ENCODE measurements at places on chromosomes 7 and 10.

- no peak for DNase-seq
These were observed 43.8 kb upstream of the TAS2R16 start for GRCh38 chr7:123039269-123039668.

DNA sequence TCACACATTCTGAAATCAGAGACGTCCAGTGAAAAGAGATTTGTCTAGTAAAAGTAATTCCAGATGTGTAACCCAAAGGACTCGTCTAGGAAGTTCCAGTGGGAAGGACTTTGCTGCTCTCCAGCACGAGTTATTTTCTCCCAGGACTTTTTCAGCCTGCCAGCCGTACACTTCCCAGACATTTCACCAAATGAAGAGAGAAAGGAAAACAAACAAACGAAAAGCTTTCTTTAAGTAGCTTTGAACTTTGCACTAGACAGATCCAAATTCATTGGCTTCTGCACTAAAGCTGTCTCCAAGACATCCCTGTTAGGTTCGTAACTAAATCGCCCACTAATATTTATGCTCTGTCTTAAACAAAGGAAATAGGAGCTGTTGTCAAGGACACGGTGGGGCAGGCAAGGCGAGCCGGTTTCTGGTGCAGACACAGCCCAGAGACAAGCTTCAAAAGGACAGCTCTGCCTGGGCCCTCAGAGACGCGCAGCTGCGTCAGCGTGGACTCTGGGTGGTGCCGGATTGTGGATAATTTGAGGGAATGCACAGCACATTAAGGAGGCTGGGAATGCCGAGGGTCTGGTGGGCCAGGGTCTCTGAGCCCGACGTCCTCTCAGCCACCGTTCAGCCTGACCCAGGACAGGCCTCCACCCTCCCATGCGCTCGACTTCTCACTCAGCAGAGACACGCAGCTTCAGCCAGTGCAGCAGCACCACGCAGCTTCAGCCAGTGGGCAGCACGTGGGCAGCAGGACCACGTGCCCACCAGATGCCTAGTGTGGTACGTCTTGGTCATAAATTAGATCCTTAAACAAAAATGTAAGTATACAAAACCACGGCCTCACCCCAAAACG lies 64.1 kb upstream of the INSIG1 start:
- no peak for DNase-seq

DNA sequence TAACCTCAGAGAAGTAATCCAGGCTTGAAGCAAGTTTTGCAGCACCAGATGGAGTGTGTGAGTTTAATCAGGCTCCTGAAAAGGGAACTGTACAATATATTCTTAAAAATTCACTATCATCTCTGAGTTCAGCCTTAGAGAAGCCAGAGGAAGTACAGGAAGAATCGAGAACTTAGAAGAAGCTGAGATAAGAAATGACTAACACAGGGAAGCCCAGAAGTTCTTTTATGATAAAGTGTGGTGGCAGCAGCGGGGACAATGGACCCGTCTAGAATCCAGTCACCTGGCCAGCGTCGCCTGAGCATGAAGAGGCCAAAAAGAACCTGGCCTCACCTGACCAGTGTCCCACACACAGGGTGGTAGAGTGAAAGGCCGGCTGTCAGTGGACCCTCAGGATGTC lies 161.0 kb downstream of the USP6NL start:
- no peak for DNase-seq

GRCh38 chr7:114209968-114210367 lies 204.6 kb upstream of the FOXP2 start:
- DNase-seq: no peak

GRCh38 chr7:2488681-2489080 lies 12.5 kb upstream of the GRIFIN start:
- DNase-seq: no peak

GRCh38 chr10:61299156-61299555 lies 154.0 kb downstream of the TMEM26 start:
- no peak for DNase-seq

DNA sequence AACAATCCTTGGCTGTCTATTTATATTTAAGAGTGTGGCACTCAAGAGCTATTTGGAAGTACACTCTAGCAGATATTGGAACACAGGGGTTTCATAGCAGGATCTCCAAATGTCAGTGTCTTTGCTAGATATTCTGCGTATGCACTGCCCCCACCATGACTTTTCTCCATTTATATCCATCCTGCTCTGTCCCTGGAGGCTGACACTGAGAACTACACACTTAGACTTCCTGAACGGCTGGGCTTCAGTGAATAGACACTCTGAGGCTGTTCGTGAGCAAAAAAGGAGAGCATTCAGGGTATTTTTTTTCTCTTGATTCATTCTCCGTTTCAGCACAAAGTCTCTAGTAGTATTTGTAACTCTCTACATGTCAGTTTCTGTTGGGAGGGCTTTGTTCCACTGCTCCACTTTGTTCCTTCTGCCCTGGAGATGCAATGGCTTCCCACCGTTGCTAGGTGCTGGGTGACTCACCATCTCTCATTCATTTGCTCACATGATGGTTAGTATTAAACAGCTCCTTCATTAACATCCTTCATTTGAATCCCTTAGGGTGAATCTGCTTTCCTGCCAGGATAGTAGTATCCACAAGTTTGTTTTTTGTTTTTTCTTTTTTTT lies 155.9 kb upstream of the SLC13A1 start:
- DNase-seq: no peak

- no peak for DNase-seq
These were observed 67.5 kb upstream of the INSIG1 start for GRCh38 chr7:155230169-155230593.

DNA sequence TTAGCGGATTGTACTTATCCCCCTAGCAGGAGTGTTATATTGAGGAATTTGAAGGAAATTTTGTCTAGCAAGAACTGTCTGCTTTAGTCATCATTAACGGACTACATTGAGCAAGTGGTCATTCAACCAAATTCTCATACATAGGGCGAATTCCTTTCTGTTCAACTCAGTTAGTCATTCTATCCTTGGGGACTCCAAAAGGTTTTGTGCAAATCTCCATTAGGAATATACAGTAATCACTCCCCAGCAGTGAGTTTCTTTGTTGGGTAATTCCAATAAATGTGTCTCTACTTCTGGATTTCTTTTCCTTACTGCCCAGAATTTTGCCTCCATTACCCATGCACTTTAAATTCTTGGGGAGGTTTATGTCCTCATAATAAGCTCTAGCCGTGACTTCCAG lies 51.1 kb downstream of the EPDR1 start:
- DNase-seq: no peak

GRCh38 chr7:133026210-133026859 lies 55.6 kb downstream of the CHCHD3 start:
- no peak for DNase-seq

DNA sequence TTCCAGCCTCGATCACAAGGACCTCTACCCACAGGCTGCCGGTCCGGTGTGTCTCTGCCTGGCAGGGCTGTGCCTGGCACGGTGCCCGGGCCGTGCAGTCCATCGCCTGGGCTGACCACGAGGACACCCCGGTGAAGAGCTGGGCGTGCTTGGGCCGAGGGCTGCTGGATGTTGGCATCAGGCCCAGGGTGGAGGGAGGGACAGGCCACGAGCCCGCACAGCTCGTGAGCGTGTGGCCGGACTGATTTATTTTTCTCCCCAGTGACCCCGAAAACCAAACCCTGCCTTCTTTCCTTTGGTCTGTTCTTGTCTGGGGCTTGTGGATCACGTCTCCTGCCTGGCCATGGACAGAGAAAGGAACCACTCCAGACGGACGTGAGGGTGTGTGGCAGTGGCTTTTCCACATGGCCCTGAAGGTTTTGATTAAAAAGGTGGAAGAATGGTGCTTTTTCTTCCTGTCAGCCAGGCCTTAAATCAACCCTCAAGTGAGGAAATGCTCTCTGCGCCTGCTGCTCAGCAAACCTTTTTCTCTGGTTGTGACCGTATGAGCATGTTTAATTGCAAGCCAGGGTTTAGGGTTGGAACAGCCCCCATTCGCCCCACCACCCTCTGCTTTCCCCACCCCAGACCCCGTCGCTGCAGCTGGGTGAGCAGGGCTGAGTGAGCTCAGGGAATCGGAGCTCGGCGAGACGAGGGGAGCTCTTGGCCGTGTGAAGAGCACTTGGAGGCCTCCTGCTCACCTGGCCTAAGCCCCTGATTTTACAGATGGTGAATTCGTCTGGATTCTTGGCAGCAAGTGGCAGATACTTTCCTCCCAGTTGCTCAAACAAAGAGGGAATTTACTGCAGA lies 130.1 kb downstream of the RGS10 start:
- DNase-seq: no peak

DNA sequence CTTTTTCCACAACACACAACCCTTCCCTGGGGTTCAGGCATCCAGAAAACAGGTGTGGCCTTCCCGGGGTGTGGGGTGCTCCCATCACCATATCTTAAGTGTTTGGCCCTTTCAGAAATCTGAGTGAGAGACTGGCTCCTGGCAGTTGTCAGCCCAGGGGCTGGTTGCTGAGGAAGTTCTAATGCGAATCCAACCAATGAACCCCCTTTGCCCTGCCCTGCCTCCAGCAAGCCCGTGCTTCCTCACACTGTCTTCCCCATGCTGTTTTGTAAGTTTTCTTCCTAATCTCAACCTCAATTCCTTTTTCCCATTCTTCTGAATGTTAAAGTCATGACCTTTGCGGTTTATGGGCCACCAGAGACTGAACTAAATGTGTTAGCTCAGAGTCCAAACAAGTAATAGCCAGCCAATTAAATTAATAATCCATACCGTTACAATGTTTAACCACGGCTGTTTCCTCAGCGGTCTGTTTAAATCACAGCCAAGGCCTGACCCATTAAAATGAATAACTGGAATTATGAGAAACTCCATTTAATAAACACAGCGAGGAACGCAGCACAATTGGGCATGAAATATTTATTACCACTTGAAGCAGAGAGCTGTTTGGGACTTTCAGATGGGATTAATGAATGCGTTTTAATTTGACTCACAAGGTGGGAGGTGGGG lies 90.9 kb upstream of the TCF7L2 start:
- DNase-seq: no peak

- no peak for DNase-seq
These were observed 213.6 kb downstream of the DOCK4 start for GRCh38 chr7:111992601-111993000.

GRCh38 chr7:131859147-131859821 lies 302.9 kb upstream of the PODXL start:
- peak; percentile 5 for DNase-seq

DNA sequence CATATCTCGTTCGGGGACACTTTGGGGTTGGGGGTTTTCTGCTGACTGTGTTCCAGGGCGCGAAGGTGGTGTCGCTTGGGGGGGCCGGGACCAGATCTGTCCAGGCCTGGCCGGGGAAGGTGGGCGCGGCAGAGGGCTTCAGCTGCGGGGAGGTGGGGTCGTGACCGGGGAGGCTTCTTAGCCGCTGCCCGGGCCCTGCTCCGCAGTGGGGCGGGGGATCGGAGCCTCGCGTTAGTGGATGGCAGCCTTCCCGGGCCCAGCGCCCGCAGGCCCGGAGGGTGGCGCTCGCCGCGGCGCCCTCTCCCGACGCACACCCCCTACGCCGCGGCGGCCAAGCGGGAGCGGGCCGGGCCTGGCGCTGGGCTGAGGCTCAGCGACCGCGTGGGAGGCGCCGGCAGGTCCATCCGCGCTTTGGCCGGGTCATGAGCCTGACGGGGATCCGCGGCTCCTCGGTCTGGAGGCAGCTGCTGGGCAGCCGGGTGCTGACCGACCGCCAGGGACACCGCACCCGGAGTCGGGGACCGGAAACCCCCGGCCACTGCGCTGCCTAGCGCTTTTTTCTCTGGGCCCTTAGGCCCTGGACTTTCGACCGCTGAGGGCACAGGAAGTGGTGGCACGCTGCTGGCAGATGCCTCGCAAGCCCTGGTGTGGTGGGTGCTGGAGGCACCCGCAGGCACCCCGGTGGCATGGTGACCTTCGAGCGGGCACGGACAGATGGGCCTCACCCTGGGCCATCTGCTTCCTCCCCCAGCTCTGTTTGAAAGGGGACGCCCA lies 1.2 kb downstream of the AGAP3 start:
- peak; percentile 74 for DNase-seq

DNA sequence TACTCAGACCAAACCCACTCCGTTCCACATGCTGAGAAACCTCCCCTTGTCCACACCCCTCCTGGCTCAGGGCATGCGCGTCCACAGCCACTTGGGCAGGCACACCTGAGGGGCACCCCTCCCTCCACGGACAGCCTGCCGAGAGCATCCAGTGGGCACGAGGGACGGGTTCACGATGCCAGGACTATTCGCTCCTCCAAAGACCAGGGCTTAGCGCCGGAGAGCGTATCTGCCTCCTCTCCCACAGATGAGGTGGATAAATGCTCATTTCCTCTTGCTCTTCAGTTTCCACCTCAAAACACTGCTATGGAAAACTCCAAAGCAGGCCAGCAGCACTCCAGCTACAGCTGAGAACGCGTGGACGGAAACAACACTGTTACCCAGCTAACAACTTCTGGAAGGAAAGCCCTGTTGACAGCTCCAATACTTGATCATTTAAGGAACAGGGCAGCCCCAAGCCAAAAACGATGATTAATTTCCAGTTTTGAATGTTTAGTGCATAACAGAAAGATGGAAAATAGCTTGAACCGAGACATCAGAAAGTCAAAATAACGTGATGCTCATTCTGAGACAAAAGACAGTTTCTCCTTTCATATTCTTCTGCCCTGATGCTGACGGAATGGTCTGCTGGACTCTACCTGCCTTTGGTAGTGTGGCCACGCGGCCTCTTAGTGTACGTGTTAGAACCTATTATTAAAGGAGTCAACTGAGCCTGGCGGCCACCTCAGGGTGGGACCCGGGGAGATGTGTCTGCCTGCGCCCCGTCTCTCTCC lies 204.7 kb downstream of the DNAJB6 start:
- DNase-seq: no peak

GRCh38 chr7:101210143-101210542 lies 7.2 kb downstream of the PLOD3 start:
- DNase-seq: no peak

GRCh38 chr7:70131817-70132216 lies 533.5 kb downstream of the AUTS2 start:
- no peak for DNase-seq

DNA sequence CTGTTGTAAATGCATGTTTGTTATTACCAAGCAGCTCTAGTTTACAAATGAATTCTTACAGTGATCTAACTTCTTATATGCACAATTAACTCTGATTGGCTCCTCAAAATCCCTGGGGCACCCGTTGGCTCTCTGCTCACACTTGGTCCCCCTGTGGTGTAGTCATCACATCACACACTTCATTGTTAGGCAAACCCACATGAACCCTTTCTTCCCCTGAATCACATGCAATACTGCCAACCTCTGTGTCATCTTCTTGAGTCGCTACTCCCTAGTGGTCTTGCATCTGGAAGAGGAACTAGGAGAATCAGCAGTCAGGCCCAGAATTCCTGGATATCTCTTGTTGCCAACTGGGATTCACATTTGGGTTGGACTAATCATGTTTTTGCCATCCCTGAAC lies 73.1 kb downstream of the CD36 start:
- no peak for DNase-seq

GRCh38 chr7:12851142-12851541 lies 163.7 kb downstream of the ARL4A start:
- no peak for DNase-seq

GRCh38 chr7:1559626-1560590 lies 3.9 kb upstream of the TMEM184A start:
- DNase-seq: no peak

- DNase-seq: no peak
These were observed 311.4 kb downstream of the PARD3 start for GRCh38 chr10:34503704-34504103.
